ENCODE measurements at places on chromosomes 5 and 9.

DNA sequence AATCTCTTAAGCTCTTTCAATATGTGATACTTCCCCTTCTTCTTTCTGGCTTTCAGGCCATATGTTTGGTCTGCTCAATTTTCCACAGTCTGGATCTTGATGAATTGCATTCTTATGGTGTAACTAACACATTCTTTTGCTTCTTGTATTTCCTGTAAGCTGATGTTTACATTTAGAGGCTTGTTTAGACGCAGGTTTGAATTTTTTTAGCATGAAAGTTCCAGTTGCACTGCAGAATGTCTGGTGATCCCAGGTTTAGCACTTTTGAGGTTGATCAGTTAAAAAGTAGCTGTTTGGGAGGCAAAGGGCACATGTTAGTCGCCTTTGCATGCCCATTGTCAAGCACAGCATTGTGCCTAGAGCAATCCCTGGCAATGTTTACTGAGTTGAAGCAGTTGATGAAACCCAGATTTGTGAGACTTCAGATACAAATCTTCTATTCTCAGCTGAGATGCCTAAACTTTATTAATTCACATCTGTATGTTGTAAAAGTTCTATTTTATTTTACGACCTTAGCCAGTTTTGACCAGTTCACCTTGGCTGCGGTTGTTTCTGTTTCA is 59.6 kb upstream of the SPATA31C2 start:
- DNase-seq, result no peak

DNA sequence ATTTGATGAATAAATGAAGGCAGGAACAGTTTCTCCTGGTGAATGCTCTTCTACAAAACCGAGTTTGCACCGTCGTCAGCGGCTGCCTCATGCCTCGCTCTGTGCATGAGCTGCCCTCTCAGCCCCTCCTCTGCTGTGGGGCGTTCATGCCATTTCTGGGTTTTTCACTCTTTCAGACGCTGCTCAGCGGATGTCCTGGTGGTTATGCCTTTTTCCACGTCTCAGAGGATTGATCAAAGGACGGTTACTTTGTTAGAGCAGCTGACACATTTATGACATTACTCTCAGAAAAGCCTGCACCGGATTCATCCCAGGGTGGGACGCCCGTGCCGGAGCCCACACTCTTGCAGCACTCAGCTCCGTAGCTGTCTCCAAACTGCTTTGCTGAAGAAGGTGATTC is 195.9 kb upstream of the PPP1R26 start:
- DNase-seq, result no peak

GRCh38 chr5:134263801-134264200 is 37.9 kb upstream of the PPP2CA start:
- DNase-seq, result no peak

DNA sequence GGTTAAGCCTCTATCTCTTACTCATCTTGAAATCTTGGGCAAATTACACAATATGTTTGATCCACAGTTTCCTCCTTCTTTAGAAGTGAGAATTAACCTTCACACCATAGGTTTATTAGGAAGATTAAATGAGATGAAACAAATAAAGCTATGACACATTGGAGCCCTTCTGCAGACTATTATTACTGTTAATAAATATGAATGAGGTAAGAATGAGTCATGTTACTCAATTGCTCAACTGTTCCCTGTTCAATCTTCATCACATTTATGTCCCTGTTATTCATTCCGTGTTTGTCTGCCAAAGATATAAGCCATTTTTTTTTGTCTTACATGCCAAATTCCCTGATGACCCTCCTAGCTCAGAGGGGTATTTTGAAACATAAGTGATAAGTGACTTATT is 52.1 kb upstream of the PAPPA start:
- DNase-seq, result no peak

GRCh38 chr5:53416144-53416738 is 64.2 kb upstream of the FST start:
- DNase-seq, result no peak

- no peak for DNase-seq
Observed at GRCh38 chr5:61673007-61673735, 341.1 kb downstream of the ZSWIM6 start.

GRCh38 chr5:75037106-75037505 is 15.3 kb downstream of the GCNT4 start:
- no peak for DNase-seq

GRCh38 chr5:59503220-59503619 is 390.3 kb downstream of the PDE4D start:
- no peak for DNase-seq

DNA sequence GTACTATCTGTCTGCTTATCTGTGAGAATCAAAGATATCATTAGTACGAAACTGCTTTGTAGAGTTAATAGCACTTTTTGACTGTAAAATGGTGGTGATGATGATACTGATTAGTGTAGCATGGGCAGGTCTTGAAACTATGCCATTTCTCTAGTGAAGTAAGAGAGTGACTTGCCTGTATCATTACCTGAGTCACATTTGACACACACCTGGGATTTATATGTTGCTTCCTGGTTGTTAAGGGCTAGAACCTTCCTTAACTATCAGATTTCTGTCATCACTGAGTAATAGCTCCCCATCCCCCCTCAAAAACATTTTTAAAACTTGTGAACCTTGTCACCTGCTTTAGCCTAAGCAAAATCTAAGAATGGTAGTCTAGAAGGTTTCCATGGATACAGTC is 135.6 kb upstream of the RORB start:
- DNase-seq, result no peak

GRCh38 chr9:81379655-81380054 is 309.7 kb downstream of the TLE1 start:
- no peak for DNase-seq

GRCh38 chr9:112569186-112569585 is 82.6 kb downstream of the KIAA1958 start:
- DNase-seq, result no peak

- DNase-seq, result no peak
Observed at GRCh38 chr5:10746711-10747110, 14.3 kb downstream of the DAP start.

DNA sequence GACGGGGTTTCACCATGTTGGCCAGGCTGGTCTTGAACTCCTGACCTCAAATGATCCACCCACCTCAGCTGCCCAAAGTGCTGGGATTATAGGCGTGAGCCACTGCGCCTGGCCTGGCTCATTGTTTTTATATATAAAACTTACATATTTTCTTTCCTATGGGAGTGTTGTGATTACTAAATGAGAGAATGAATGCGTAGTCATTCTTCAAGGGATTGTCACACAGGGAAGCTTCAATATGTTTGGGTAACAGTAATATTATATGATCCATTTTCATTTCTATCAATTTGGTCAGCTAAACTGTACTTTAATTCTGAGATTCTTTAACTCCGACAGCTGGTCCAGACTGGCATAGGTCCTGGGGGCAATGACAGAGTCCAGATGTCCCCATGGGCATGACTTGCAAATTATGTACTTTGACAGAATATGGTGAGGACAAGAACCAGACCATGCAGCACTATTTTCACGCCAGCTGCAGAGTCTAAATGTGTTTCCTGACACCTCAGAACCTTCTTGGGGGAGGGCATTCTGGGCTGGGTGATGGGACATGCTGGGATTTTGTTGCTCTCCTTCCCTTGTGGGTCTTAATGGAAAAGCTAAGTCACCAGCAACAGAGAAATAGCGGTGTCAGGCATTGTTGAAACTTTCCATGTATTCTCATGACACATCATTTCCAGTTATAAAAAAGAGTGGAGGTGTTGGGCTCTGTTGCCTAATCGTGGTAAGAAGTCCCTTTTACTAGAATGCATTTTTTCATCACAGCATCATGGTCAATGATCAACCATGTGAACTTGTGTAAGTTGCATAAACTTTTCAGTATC is 40.9 kb upstream of the TNC start:
- no peak for DNase-seq

- DNase-seq, result no peak
Observed at GRCh38 chr9:88184976-88185375, 46.7 kb upstream of the SPATA31C2 start.

DNA sequence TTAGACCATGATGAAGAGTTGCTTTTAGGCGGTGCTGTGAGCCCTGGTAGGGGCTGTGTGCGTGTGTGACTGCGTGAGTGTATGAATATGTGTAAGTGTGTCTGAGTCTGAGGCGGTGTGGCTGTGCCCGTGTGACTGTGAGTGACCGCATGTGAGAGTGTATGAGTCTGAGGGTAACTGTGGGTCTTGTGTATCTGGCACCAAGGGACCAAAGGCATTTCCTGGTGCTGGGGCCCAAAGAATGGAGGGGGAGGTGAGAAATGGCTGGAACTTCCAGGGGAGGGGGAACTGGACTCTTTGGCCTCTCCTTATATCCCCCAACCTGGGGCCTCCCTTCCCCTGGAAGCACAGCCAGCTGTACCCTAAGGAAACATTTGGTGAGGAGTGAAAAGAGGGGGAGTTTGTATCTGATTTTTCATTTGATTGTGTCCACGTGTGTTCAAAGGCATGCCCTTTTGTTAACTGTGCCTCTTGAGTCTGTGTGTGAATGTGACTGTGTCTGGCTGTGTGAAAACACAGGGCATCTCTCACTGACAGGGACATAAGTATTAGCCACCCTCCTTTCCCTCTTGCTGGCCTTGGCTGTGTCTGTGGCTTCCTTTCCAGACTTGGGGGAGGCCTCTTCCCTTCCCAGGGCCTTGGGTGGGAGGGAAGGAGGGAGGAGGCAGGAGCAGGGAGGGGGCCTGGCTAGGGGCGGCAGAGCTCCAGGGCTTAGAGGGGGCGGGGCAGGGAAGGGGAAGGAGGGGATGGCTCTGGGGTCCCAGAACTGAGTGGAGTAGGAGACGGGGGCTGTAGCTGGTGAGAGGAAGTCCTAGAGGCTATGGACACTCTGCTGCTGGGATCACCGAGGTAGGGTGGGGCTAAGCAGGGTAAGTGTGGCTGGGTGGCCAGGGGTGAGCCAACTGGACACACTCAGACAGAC is 1.4 kb downstream of the IL11RA start:
- no peak for DNase-seq

DNA sequence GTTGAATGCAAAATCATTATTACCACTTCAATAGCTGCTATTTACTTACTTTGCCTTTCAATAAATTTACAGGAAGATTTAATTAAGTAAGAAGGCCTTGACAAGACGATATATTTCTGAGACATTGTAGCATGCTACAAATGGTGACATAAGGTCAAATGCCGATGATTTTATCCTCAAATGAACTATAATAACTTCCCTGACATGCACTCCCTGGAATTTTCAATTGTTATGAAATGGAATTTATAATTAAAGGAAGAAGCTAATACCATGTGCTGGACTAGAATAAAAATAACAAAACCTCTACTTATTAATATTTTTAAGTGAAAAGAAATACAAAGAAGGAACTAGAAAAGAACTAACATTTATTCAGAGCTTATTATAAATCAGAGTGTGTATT is 30.2 kb upstream of the ITGA1 start:
- no peak for DNase-seq

GRCh38 chr5:177339107-177339638 is 12.3 kb downstream of the LMAN2 start:
- DNase-seq, result no peak

DNA sequence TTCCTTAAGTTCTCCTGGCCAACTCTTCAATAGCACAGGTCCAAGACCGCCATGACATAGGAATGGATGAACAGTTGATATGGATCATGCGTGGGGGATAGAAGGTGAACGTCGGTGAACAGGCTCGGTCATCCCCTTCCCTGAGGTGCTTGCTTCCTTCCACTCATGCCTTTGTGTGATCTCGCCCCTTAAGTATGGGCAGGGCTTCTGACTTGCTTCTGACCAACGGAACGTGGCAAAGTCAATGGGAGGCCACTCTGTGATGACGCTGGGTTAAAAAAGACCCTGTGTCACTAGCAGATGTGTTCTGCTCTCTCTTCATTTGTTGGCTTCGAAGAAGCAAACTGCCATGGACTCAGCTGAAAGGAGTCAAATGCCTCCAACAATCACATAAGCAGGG is 240.5 kb upstream of the TUT7 start:
- DNase-seq, result no peak

- no peak for DNase-seq
Observed at GRCh38 chr9:87696641-87697040, 29.3 kb upstream of the CTSL start.

- no peak for DNase-seq
Observed at GRCh38 chr9:15468145-15468544, 42.6 kb downstream of the PSIP1 start.

GRCh38 chr5:131496400-131496713 is 138.7 kb downstream of the RAPGEF6 start:
- DNase-seq, result no peak

DNA sequence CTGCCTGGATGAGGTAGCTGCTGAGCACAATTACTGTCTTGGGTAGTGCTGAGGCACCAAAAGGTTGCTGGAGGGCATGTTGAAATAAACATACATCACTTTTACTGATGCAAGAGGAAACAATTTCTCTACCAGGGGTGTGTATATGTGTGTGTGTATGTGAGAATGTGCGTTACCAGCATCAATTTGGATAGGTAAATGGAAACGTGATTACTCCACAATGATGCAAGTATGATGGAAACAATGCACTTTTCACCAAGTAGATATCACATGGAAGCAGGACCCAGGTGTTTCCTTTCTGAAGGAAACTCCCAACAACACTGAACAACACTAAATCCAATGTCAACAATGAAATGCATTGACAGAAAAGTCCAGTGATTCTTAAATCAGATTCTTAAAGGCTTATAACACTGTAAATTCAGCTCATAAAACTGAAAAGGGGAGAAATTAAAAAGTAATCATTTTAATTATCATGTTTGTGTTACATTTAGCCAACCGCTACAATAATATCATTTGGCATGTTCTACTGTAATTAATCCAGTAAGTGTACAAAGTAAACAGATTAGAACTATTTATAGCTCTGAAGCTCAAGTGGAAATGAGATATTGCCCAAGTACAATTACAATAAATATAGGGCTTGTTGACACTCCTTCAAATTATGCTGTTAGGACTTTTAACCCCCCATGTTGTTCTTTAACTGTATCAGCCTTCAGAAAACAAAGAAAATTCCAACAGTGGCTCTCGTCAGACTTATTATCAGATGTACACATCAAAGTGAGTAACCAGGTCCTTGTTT is 25.3 kb downstream of the YIPF5 start:
- DNase-seq, result no peak

DNA sequence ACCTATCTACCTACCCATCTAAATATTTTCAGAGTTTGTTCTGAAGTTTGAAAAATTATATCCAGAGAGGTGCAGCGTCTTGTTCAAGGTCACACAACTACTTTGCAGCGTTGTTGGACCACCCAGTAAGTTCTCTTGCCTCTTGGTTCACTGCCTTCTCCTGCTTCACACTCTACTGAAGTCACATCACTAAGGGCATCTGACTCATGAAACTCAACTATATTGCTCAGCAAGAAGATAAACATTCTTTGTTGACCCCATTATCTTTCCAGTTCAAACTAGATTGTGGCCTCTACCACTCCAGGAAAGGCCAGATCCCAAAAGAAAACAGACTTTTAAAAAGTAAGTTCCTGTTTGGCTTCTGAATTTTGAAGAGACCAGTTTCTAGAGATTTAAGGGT is 326.9 kb downstream of the SLIT3 start:
- DNase-seq, result no peak

GRCh38 chr9:108386032-108386431 is 469.8 kb downstream of the ACTL7B start:
- no peak for DNase-seq

GRCh38 chr5:31626156-31626555 is 12.8 kb upstream of the PDZD2 start:
- DNase-seq, result no peak

- DNase-seq, result no peak
Observed at GRCh38 chr5:16953729-16954128, 17.6 kb upstream of the MYO10 start.

Data from stimulated activated CD8-positive, alpha-beta memory T cell treated with anti-CD3 and anti-CD28 coated beads, Interleukin-7, amount 100 ng/mL, for 1 hour (primary cell).